ENCODE measurements at places on chromosomes 2 and 18. TPM values are rescaled to one million over a fixed set of nuclear protein-coding genes. Genes with fewer than 3 reads are reported as not detected.

SERPINB10 gene
- total RNA-seq = not detected

ANKRD36B gene
- 49.4 TPM for total RNA-seq

ERBB4 gene
- total RNA-seq = under 0.01 TPM

UBXN4 gene
- 60.4 TPM for total RNA-seq

HK2 gene
- 2.5 TPM for total RNA-seq

IL18RAP gene
- total RNA-seq = not detected

CDH19 gene
- total RNA-seq = under 0.01 TPM

GNLY gene
- not detected for total RNA-seq

UGT1A8 gene
- total RNA-seq = not detected

PNKD gene
- 19.1 TPM for total RNA-seq

ZBTB7C gene
- not detected for total RNA-seq

BMP10 gene
- not detected for total RNA-seq

SERPINE2 gene
- total RNA-seq = 2.2 TPM

UPP2 gene
- total RNA-seq = not detected

BOK gene
- 23.8 TPM for total RNA-seq

NPHP1 gene
- 1.4 TPM for total RNA-seq

TFCP2L1 gene
- not detected for total RNA-seq

HIBCH gene
- 18.2 TPM for total RNA-seq

COMMD1 gene
- 30.9 TPM for total RNA-seq

OTOF gene
- total RNA-seq = 2.5 TPM

RAD51AP2 gene
- total RNA-seq = not detected

CD302 gene
- total RNA-seq = 13.1 TPM

GCKR gene
- total RNA-seq = not detected

ALPP gene
- not detected for total RNA-seq

DSG3 gene
- not detected for total RNA-seq

EMILIN1 gene
- total RNA-seq = 34.8 TPM

STON1 gene
- total RNA-seq = 2.3 TPM

C2orf72 gene
- total RNA-seq = 7.6 TPM

EEF1B2 gene
- 635 TPM for total RNA-seq

SLC14A1 gene
- total RNA-seq = not detected

TUBB8B gene
- total RNA-seq = 0.11 TPM
